Activated CD8-positive, alpha-beta memory T cell treated with anti-CD3 and anti-CD28 coated beads for 48 hours (primary cell): ENCODE measurements at places on chromosomes 6 and 20.

GRCh38 chr20:41649489-41649888, 31.3 kb upstream of the CHD6 start:
- DNase-seq: no peak

- DNase-seq: no peak
Observed at GRCh38 chr6:107543088-107543487, 53.2 kb downstream of the SOBP start.

DNA sequence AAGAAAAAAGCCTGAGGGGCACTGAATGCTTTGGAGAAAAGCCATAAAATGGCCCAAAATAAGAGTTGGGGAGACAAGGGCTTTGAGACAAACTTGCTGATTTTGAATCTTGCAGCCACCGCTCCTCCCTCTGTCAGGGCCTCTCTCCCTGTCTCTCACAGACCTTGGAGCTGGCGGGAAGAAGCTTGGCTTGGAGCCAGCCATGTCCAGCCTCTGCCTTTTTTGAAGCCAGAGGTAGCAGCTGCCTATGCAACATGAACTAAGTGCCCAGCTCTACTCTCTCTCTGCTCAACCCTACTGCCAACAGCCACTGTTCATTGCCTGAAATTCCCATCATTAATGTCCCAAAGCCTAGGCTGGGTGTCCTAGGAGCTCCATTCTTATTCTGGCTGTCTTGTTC, 63.7 kb upstream of the CTNNBL1 start:
- DNase-seq: no peak

DNA sequence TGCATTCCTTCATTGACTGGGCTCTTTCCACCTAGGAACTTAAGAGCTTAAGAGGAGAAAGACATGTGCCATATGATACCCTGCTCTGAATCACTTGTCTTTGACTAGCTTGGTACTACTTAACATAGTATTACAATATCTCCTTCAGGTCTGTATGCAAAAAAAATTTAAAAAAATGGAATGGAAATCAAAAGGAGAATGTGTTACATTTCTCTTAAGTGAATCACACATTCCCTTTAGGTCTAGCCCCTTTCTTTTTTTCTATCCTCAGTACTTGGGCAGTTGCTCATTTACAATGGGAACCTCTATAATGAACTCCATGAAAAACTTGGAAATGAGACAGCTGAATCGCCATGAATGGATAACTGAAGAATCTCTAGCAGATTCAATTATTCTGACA, 53.8 kb downstream of the SLC35F1 start:
- DNase-seq: no peak

DNA sequence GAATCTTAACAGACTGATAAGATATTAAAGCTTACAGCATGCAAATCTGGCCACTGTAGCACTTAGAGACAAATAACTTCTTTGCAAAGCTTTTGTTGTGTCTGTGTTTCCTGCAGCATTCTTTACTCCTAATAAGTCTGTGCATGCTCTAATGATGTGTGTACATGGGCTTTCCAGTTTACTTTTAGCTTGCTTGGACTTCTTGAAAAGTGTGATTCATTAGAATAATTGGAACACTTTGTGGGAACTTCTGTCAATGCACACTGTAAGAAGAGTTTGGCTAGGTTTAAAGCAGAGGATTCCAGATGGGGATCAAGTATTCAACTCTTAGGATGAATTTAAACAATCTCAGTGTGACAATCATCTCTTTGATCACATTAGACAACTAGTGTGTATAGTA, 22.1 kb upstream of the TINAG start:
- DNase-seq: no peak

DNA sequence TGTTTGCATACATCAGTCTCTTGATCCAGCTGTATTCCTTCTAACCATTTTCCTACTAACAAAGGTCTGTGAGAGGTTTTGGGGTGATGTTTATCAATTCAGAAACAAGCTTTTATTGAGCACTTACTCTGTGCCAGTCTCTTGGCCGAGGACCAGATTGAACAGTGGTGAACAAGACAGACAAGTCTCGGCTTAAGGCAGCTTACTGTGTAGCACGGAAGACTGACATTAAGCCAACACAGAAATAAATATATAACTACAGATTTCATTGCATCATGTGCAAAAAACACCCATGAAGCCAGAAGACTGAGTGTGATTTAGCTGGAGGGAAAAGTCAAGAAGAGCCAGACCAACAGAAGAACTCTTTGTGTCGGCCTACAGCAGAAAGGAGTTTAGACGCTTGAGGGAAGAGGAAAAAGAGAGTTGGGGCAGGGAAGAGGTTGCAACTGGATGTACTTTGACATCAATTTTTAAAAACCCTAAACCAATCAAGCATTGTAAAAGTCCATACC, 549.6 kb upstream of the CITED2 start:
- no peak for DNase-seq

GRCh38 chr6:99151634-99152346, 197.7 kb downstream of the FAXC start:
- no peak for DNase-seq

DNA sequence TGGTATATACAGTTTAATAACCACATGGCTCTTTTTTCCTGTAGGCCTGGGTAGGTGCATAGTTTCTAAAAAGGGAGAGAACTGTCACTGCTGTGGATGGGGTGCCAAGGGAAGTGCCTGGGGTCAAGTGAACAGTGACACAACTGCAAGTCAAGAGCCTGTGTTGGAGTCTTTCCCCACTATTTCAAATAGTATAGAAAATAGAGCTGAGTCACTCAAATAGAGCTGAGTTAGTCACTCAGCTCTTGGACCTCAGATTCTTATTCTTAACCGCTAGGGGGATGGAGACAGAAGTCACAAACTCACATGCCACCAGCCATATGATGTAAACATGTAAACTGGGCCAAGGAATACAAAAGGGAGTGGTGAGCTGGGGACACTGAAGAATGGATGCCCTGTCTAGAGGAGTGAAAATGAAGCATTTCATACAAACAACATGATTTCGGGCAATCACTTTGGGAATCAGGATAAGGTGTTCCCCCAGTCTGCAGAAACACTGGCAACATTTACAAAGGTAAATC, 2.1 kb downstream of the NQO2 start:
- no peak for DNase-seq
